ENCODE measurements at places on chromosomes 12 and 14. TPM values are rescaled to one million over a fixed set of nuclear protein-coding genes. Genes with fewer than 3 reads are reported as not detected.

OR10AD1 gene
- not detected for total RNA-seq

DNA sequence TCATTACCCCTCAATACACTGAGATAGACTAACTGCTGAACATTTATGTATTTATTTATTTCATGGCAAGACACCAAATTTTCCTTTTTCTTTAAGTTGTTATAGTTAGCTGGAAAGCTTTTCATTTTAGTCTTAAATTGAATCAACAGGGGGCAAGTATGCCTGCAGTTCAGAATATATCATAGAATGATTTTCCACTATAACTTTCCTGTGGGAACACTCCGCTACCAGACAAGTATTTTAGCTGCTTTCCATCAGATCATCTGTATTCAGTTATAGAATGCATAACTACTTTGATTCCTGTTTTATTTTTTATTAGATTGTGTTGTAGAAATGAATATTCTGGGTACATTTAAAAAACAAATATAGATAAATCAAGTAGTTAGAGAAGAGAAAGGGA lies 102.0 kb downstream of the SLC6A15 start:
- no peak for DNase-seq

DNA sequence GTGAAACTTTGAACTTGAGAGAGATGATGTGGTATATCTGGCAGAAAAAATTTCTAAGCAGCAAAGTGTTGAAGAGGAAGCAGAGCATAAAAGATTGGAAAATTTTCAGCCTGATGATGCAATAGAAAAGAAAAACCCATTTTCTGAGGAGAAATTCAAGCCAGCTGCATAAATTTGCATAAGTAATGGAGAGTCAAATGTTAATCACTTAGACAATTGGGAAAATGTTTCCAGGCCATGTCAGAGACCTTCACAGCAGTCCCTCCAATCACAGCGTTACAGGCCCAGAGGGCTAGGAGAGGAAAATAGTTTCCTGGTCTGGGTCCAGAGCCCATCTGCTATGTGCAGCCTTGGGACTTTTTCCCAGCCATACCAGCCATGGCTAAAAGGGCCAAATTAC lies 469.0 kb upstream of the FOXG1 start:
- no peak for DNase-seq

DNA sequence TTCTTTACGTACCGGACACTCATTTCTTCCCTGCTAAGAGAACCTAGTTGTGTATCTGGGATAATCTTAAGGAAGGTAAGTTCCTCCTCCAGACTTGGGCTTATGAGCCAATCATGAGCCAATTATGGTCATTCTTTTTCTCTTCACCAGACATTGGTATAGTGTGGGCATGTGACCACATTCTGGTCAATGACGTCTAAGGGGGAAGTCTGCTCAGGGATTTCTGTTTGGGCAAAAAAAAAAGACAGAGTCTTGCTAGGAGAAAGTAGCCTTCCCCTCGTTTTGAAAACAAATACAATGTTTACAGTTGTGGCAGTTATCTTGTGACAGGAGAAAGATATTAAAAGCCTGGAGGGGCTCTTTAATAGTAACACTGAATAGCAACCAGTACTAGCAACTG lies 20.1 kb upstream of the PLXNC1 start:
- no peak for DNase-seq

GRCh38 chr14:82084813-82085212 lies 551.2 kb upstream of the SEL1L start:
- no peak for DNase-seq

All from hepatocyte (in vitro differentiated cells).